ENCODE measurements at places on chromosomes 1 and 21. TPM values are rescaled to one million over a fixed set of nuclear protein-coding genes. Genes with fewer than 3 reads are reported as not detected.

The SLC9C2 gene
- total RNA-seq: not detected

The RXFP4 gene
- not detected for total RNA-seq

The COL16A1 gene
- 0.09 TPM for total RNA-seq

GRCh38 chr1:9421533-9421873, 117.8 kb upstream of the SLC25A33 start:
- no peak for DNase-seq

- no peak for DNase-seq
Observed at GRCh38 chr1:157852476-157852875, 10.9 kb upstream of the CD5L start.

GRCh38 chr1:209434066-209434465, 149.4 kb upstream of the CAMK1G start:
- no peak for DNase-seq

DNA sequence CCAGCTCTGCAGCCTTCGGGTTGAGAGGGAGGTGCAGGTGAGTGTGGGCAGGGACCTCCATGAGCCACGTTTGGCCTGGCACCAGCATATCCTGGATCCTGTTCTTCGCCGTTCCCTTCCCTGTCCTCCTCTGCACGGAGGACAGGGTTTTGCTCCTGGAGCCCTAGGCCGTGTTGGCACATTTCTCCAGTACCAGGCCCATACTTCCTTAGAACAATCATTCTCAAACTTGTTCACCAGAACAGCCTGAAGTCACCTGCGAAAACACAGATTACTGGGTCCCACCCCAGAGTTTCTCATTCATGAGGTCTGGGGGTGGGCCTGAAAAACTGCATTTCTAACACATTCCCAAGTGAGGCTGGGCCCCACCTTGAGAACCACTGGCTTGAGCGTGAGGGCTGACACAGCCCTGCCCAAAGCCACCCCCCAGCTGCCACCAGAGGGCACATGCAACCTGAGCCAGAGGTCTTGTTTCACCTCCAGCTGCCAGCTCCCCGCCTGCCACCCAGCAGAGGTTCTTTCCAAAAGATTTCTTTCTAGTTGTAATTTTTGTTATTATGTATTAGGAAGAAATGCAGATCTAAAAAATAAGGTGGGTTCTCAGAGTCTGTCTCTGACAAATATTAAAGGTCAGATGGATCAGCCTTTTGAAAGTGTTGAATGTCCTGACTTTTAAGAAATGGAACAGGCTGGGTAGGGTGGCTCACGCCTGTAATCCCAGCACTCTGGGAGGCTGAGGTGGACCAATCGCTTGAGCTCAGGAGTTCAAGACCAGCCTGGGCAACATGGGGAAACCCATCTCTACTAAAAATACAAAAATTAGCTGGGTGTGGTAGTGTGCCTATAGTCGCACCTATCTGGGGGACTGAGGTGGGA, 39.6 kb upstream of the LDLRAP1 start:
- DNase-seq: peak; percentile 84
